ENCODE measurements at places on chromosomes 5 and 9. TPM values are rescaled to one million over a fixed set of nuclear protein-coding genes. Genes with fewer than 3 reads are reported as not detected.

The ST8SIA4 gene
- 0.44 TPM for total RNA-seq

The ANKRD20A1 gene
- 0.87 TPM for total RNA-seq

GRCh38 chr9:86731511-86732063 is 215.7 kb downstream of the GAS1 start:
- DNase-seq: no peak

DNA sequence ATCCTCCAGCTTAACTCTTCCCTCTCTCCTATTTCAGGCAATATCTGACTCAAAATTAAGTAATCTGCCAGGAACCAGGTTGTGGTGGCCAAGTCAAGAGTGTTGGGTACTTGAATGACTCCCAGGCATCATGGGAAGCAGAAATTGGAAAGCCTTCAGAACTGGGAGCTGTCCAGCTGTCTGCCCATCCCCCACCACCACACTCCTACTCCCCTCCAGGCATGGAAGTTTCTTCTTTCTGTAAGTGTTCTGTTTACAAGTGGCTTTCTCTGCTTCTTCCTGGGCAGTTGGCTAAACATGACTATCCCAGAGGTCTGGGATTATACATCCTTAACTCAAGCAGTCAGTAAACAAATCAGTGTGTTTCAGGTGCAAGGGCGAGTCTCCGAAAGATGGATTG is 14.6 kb upstream of the PBX3 start:
- DNase-seq: no peak

- DNase-seq: no peak
Measured at GRCh38 chr9:91386765-91387164, 25.0 kb upstream of the AUH start.
